ENCODE measurements at places on chromosomes 13 and 19.

DNA sequence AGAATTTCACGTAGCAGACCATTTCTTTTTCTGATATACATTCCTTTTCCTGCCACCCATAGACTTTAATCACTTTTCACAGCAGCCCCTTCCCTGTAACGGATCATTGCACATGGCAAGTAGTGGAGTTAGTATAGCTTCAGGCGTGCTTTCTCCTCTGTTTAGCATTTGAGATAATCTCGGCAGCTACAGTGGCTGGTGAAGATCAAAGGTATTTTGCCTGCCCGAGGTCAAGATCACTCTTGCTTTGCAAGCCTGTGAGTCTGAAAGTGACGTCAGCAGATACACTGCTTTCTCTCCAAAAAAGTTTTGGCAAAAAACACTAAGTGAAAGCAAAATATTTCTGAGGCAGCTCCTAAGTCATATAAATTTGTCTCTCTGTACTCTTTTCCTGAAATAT, 260.0 kb downstream of the NDFIP2 start:
- DNase-seq = peak; percentile 32

- no peak for DNase-seq
Measured at GRCh38 chr13:104979281-104980030, 1556.0 kb downstream of the EFNB2 start.

DNA sequence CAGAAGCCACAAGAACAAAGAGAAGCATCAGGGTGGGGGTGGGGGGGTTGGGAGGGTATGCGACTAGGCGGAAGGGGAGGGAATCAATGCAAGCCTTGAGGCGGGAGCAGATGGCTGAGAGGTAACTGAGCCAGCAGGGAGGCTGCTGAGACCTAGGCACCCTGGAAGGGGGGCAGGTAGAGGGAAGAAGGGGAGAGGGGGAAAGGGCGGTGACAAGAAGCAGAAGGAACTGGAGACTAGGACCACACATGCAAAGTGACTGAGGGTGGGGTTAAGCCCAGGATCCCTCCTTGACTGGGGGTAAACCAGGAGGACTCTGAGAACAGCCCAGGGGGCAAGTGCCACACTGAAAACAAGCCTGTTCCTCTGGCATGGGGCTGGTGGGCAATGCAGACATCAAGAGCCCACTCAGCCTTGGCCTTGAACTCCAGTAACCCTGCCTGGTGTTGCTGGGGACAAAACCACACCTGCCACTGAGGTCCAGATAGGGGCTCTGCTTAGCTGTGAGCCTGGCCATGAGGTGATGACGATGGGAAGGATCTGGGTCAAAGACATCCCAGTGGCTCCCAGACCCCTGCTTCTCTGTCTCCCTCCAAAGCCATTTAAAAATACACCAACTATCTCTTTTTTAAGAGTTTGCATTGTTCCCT, 20.3 kb downstream of the OPA3 start:
- DNase-seq = no peak

- no peak for DNase-seq
Measured at GRCh38 chr13:33032037-33032625, 15.9 kb downstream of the KL start.

GRCh38 chr13:34608331-34608730, 333.7 kb upstream of the NBEA start:
- DNase-seq = peak; percentile 29

DNA sequence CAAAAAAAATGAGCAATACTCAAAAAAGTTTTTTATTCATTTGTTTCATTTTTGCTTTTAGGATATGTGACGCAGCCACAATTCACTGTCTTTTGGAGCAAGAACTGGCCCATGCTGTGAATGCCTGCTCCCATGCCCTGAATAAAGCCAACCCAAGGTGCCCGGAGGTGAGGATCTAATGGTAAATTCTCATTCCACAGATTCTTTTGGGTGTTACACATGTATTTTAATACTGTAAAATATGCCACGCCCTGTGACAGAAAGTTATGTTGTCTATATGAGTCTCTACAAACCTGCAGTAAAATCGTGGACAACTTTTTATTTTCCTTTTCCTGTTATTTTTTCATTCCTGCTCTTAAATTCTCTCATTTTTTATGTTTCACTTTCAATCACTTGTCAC, 57.5 kb upstream of the AKAP11 start:
- DNase-seq = no peak

- no peak for DNase-seq
Measured at GRCh38 chr13:99331881-99332293, 24.7 kb upstream of the GPR183 start.

DNA sequence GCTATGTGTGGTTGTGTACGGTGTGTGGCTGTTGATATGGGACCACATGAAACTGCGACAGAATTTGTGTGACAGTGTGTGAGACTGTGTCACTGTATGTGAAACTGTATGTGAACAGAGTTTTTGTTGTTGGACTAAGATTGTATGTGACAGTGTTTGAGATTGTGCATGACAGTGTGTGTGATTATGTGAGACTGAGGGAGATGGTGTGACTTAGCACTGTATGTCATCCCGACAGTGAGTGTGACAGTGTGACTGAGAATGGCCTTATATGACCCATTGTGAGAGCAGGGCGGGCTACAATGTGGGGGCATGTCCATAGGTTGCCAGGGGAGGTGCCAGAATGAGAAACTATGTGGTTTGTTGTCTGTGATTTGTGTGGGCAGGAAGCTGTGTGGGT, 930 bp downstream of the ZNF583 start:
- DNase-seq = no peak

- DNase-seq = peak; percentile 88
Measured at GRCh38 chr19:52453324-52454094, at the start of gene ZNF578. Gene ZNF578 (plus strand): TSS chr19:52453553. CDS start chr19:52501846, 48,293 bp downstream.

- DNase-seq = no peak
Measured at GRCh38 chr19:1975162-1975480, 34.1 kb downstream of the CSNK1G2 start.

- no peak for DNase-seq
Measured at GRCh38 chr19:42093926-42094325, 18.0 kb downstream of the ZNF574 start.

GRCh38 chr19:48458016-48458415, 2.6 kb downstream of the KCNJ14 start:
- no peak for DNase-seq

- DNase-seq = no peak
Measured at GRCh38 chr13:40059540-40060232, 404.2 kb downstream of the COG6 start.

GRCh38 chr13:42409075-42409474, 137.1 kb downstream of the AKAP11 start:
- DNase-seq = no peak

DNA sequence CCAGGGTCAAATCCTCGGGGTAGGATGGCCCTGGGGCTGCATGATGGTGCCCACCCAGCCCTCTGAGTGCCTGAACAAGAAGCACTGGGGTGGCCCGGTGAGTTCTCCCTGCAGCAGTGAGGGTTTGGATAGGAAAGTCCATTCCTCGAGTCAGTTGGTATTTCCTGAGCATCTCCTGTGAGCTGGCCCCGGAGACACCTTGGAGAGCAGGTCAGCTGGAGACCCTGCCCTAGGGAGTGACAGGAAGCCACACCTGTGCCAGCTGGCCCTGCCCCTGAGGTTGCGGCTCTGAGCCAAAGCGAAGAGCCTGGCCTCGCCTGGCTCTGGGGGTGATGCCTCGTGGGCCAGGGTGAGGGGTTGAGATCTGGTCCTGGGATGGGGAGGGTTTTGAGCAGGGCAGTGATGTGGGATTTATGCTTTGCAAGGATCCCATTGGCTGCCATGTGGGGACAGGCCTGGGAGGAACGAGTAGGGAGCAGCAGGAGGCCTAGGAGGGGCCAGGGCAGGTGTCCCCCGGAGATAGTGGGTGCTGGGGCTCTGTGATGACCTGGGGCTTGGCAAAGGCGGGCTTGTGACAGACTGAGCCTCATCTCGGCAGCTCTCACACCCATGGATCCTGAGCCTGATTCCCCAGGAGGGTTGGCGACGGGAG, 16.0 kb downstream of the CRTC1 start:
- no peak for DNase-seq

- no peak for DNase-seq
Measured at GRCh38 chr13:113601166-113602070, 16.9 kb downstream of the TFDP1 start.

- no peak for DNase-seq
Measured at GRCh38 chr19:51507192-51507591, 5.6 kb upstream of the SIGLEC12 start.

GRCh38 chr13:33435207-33435606, 149.7 kb upstream of the STARD13 start:
- no peak for DNase-seq

DNA sequence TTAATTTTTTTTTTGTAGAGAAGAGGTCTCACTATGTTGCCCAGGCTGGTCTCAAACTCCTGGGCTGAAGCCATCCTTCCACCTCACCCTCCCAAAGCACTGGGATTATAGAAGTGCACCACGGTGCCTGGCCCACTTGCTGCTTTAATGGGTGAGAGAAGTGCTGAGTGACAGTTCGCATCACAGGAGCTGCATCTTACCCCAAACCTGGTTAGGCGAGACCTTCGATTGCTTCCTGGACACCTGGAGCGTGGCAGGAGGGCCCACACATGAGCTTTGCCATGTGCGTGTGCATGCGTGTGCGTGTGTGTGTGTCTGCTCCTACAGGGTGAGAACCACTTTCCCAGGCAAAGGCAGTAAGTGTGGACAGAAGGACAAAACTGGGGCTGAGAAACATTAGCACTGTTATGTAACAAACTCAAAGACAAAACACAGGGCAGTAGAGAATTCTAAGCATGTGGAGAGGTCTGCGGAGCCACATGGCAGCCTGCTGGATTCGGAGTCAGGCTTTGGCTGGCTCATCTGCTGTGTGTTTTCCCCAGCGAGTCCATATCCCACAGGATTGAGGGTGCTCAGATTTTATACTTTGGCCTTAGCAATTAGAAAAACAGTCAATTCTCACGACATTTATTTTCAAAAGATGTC, 11.7 kb upstream of the MTIF3 start:
- no peak for DNase-seq

- DNase-seq = no peak
Measured at GRCh38 chr19:42134535-42135070, 2.4 kb upstream of the POU2F2 start.

DNA sequence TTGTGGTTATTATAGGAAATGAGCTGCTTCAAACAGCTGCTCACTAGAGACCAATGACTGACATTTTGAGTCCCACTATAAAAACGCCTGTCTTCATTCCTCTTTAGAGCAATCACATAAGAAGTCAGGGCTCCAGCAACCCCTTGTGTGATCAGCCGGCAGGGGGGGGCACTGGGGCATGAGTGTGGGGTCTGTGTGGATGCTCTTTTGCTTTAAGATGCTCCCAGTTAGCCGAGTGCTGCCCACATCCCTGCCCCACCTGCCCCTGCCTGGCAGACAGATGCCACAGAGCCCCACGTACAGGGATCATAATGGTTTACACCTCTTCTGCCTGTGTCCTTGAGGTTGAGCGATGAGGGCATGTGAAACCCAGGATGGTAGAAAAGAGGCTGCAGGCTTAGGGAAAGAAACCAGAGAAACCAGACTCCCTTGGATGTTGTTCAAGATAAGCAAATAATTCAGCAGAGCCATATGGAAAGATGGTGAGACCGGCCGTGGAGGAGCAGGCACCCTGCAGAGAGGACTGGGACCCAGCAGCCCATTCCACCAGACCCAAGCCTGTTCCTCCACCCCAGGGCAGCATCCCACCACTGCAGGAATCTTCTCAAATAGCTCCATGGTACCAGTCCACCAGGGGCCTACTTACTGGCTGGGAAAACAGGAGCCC, 55.4 kb downstream of the CHST8 start:
- peak; percentile 72 for DNase-seq

Data from SK-N-DZ (cell line).